ENCODE measurements at places on chromosomes 7 and 10.

GRCh38 chr7:17721736-17722285, 218.5 kb downstream of the SNX13 start:
- no peak for DNase-seq

- DNase-seq: no peak
Measured at GRCh38 chr7:29484280-29484679, 79.4 kb upstream of the PRR15 start.

GRCh38 chr7:92650391-92650790, 60.2 kb upstream of the FAM133B start:
- no peak for DNase-seq

GRCh38 chr7:85924062-85924461, 719.6 kb upstream of the GRM3 start:
- no peak for DNase-seq

DNA sequence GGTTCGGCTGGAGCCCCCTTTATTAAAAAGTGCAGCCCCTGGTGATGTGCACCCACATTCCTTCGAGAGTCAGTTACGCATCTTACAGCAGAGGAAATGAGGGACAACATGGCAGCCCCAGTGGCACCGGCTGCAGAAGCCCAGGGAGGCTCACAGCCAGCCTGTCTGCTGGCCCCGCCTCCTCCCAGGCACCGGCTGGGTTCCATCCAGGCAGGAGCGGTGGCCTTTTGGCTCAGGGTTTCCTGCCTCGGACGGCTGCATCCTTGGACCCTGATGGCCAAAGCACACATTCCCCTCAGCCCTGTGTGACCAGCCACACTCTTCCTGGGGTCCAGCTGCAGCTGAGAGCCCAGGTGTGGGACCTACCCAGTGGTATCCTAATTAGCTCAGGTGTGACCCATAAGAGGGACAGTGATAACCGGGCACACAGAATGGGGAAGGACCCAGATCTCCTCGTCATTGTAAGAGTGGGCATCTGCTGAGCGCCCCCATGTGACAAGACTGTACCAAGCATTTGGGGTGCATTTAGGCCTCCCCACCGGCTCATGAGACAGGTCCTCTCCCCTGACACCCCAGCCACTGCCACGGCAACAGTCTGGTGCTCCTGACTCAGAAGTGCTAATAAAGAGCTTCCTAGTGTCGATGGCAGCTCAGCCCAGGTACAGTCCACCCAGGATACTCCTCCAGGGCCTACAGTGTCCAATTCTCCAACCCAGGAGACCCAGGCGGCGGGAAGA, 63.3 kb upstream of the CHST15 start:
- no peak for DNase-seq

- no peak for DNase-seq
Measured at GRCh38 chr7:28301148-28301641, 111.1 kb upstream of the CREB5 start.

DNA sequence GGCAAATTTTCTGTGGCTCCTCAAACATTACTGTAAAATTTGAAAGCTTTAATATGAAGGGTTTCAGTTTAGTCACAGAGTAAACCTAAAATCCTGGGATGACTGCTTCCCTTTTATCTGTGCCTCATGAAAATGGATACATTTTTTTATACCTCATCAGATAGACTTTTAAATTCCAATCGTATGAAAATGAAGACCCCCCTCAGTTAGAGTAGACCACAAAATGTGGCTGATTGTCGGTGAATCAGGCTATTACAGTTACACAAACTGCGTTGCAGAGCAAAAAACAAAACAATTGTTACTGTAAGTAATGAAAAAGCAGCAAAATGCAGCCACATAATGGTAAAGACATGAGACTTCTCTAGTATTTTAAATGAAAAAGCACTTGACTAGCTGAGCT, 296.2 kb downstream of the CNTNAP2 start:
- DNase-seq: no peak

- DNase-seq: no peak
Measured at GRCh38 chr7:155392726-155393570, 65.0 kb upstream of the EN2 start.

- DNase-seq: no peak
Measured at GRCh38 chr7:143493751-143494150, 16.1 kb downstream of the TAS2R41 start.

- DNase-seq: no peak
Measured at GRCh38 chr7:38217672-38218071, 39.6 kb downstream of the STARD3NL start.

GRCh38 chr7:77710861-77711260, 14.6 kb downstream of the RSBN1L start:
- DNase-seq: no peak

DNA sequence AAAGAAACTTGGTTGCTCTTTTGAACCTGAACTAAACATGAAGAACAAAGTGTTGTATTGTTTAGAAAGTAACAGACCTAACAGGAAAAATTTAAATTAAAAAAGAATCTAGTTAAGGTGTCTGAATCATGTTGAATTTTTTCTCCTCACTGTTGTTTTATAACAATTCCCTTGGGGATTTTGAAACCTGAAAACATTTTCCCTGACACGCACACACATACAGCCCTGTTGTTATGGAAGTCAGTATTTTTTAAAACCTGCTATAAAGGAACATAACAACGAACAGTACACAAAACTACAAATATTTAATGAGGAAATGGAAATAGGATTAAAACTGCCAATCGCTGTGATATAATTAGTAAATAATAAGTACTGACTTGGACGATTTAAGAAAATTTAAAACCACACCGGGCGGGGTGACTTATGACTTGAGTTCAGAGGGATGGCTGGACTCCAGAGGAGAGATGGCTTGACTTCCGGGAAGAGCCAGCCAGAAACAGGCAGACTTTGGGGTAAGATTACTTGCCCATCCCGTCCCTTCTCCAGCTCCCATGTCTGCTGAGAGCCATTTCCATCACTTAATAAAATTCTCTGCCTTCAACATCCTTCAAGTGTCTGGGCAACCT, 16.2 kb upstream of the SPOCK2 start:
- no peak for DNase-seq

GRCh38 chr10:5840314-5841307, 27.4 kb upstream of the GDI2 start:
- DNase-seq: no peak

DNA sequence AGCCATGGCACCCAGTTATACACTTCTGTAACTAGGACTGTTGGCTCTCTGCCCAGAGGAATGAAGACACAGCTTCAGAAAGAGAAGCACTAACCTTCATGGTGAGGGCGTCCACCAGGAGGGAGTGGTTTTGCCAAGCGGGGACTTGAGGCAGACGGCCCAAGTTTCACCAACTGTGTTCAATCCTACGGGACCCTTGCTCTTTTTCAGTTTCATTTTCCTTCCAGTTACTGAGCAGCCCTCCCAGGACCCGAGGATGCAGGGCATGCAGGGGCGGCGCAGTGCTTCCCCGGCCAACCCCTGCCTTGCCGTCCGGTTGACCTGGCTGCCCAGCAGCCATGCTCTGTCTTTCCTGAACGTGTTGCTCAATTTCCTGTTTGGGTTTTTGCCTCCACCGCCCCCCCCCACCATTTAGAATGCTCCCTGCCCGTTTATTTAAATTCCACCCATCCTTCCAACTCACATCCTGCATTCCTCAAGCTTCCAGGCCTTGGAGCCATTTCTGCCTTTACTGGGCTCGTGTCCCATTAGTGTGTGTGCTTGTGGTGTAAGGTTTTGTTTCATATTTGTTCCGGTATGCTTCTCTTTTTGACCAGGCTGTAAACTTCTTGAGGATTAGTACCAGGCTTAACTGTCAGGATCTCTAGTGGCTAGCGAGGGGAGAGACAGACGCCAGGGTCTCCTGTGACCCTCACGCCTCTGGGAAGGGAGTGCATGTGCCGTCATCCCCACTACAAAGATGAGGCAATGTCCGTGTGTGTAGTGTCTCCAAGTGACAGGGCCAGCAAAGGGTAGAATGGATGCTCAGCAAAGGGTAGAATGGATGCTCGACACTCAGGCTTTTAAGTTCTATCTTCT, 31.6 kb downstream of the IL15RA start:
- DNase-seq: no peak

DNA sequence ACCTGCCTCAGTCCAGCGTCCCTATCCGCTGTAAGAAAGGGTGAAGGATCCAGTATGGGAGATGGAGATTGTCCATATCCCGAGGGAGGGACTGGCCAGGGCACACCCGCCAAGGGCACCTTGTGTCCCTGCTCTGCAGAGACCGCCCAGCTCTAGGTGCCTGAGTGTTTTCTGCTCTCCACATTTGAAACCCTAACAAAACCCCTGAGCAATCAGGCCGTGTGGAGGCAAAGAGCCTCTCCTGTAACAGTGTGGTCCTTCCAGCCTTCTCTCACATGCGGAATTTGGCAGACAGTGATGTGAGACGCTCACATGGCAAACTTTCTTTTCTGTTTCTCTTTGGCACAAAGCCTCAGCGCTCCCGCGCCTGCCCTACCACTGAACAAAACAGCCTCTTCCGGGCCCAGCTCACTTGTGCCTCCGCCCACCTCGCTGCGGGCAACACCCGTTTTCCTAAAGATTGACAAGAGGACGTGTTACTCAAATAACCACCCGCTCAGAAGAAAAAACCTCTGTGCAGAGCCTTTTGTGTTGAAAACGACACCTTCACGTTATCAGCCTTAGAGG, 514.8 kb downstream of the DNAJB6 start:
- peak; percentile 42 for DNase-seq

GRCh38 chr10:3537518-3537917, 247.5 kb downstream of the KLF6 start:
- no peak for DNase-seq

All from stimulated activated CD8-positive, alpha-beta memory T cell treated with anti-CD3 and anti-CD28 coated beads, Interleukin-15, amount 100 ng/mL, for 24 hours (primary cell).